ENCODE measurements at places on chromosomes 2 and 18. TPM values are rescaled to one million over a fixed set of nuclear protein-coding genes. Genes with fewer than 3 reads are reported as not detected.

The TMEM247 gene
- total RNA-seq, result not detected

DNA sequence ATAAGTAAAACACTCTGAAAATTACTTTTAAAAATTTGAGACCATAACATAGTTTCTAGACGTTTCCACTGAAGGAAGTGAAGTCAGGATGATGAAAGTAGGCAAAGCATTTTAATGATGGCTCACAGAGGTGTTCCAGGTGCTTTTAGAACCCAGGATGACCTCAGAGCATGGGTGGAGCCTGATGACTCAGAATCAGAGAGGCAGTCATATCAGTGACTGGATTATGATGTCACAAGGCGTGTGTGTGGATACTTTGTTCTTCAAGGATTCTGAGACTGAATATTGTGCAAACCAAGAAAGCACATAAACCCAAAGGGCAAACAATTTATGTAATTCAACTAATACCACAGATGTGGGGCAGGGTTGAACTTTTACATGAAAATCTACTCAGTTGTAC lies 208.0 kb upstream of the FBXO11 start:
- no peak for DNase-seq

DNA sequence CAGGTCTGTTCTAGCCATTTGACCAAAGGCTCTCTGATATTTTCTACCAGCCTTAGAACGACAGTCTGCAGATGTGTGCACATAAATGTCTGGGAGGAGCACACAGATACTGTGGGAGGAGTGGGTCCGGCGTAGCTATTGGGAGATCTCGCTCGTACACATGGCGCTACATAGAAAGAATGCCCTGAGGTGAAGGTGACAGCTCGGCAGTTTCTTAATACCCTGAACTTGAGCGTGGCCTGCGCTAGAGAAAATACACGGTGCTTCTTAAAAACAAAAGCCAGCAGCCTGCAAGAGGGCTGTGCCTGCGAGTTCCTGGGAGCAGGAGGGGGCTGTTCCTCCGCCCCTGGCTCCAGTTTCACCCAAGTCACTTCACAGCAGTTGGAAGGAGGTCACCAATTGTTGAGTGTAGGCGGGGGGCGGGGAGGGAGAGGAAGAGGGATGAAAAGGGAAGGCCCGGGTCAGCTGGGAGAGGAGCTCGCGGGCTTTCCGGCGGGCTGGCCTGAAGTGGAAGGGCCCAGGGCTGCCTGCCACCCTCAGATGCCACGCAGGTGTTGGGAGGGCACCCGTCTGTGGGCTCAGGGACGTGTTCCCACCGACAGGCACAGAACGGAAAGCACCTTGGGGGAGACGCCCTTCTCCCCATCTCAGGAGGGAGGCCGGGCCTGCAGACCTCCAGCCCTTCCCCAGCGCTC lies 124.7 kb upstream of the ZNF516 start:
- peak; percentile 58 for DNase-seq

The UGT1A8 gene
- total RNA-seq, result not detected

The SKOR2 gene
- total RNA-seq, result 1.4 TPM

- no peak for DNase-seq
Observed at GRCh38 chr18:13521418-13521817, 204.9 kb downstream of the FAM210A start.

- DNase-seq, result no peak
Observed at GRCh38 chr2:96526615-96527285, 9.8 kb upstream of the ARID5A start.

DNA sequence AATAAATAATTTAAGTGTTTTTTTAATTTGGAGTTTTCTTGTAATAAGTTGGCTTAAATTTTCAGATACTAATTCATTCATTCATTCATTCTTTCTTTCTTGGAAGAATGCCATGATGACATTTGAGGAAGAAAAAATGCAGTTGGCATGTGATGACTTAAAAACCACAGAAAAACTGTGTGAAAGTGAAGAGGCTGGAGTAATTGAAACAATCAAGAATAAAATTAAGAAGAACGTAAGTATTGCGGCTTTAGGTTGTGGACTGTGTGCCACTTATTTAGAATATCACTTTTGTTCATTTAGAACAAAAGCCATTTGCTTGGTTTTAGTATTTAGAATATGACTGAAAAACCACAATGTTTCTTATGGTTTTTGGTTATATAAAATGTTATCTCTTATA lies 51.4 kb downstream of the TTC39C start:
- no peak for DNase-seq

- no peak for DNase-seq
Observed at GRCh38 chr2:201707753-201708152, 9.3 kb upstream of the MPP4 start.

DNA sequence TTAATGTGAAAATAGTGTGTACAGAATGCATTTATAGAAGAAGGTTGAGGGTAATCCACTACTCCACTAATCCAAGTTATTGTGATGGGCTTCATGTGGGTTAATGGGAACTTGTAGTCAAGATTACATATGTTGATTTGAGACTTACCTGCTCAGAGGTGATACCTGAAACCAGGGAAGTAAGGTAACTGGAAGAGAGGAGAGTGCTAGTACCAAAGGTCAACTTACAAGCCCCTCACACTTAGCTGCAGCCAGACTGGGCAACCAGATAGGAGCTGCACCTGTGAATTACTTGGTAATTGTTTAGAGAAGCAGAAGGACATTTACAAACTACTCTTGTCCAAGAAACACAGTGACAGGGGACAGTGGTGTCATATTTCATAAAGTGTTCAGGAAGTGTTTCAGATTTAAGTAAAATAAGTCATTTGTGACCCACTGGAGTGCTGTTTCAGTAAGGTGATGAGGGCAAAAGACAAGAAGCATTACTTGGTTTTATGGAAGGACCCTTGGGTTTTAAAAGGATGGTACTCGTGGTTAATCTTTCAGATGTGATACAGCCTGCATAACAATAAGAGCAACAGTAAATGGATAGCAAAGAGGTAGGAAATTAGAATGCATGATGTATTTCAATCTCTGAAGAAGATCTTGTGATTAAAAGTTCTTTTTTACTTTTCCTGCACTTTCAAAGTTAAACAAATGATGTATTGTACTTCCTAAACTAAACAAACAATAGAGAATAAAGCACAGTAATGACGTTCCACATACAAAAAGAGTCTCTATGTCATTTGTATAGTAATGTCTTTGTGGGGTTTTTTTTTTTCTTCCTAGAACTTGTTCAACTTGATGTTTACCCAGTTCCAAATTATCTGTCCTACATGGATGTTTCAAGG lies 189.3 kb downstream of the PHLPP1 start:
- no peak for DNase-seq

The SERPINB11 gene
- total RNA-seq, result not detected

The WDR12 gene
- total RNA-seq, result 71.1 TPM

DNA sequence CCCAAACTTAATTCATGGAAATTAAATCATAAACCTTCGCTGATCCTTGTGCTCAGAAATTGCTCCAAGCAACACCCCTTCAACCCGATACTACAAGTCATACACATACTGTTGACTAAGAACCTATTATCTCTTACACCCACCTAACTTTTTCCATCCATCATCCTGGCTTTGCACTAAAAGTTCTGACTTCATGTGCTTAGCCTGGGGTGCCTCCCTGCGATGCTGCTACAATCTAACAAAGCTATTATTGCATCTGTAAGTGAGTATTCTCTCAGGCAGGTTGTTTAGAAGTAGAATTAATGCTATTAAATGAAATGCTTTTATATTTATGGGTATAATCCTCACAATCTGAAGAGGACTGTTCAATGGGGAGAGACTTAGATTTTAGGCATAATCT lies 619.8 kb downstream of the CCDC85A start:
- no peak for DNase-seq

GRCh38 chr2:159051661-159052060 lies 83.2 kb downstream of the TANC1 start:
- no peak for DNase-seq

DNA sequence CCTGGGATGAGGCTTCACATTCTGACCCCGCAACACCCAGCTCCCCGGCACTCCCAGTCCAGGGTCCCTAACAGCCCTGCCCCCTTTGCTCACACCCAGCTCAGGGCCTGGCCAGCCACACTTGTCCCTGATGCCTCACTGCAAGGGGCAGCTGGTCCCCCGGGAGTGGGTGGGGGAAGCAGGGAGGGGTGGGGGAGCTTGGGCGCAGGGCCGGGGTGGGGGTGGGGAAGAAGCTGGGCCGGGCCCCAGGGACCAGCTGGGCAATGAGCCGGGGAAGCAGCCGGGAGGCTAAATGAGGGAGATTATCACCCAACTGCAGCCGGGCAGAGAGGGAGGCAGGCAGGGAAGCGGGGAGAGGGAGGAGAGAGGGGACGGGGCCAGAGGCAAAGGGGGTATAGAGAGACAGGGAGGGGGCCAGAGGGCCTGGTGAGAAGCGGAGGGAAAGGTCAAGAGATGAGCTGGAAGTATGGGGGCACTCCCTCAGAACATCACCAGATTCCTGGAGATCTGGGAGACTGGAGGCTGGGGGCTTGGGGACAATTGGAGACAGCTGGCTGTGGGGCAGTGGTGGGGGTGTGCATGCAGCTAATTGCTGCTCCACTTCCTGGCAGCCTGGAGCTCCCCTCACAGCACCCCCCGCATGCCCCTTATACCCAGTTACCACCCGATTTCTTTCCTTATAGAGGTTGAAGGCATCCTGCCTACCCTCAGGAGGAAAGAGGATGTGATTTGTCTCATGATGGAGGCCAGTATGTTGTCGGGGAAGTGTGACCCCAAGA lies 2.5 kb upstream of the ASIC4 start:
- DNase-seq, result no peak

GRCh38 chr18:79182047-79182713 lies 113.0 kb downstream of the ATP9B start:
- no peak for DNase-seq

- DNase-seq, result no peak
Observed at GRCh38 chr2:23546913-23547312, 161.9 kb downstream of the KLHL29 start.

GRCh38 chr2:72117718-72118117 lies 29.9 kb downstream of the CYP26B1 start:
- DNase-seq, result no peak

The ZNF24 gene
- 89.3 TPM for total RNA-seq

GRCh38 chr2:161044095-161044865 lies 115.9 kb upstream of the TANK start:
- DNase-seq, result no peak

The MRO gene
- 0.23 TPM for total RNA-seq

The LOXHD1 gene
- not detected for total RNA-seq

GRCh38 chr2:143433251-143433650 lies 304.0 kb downstream of the ARHGAP15 start:
- DNase-seq, result no peak

GRCh38 chr2:137231628-137232027 lies 466.3 kb downstream of the THSD7B start:
- DNase-seq, result no peak

- DNase-seq, result no peak
Observed at GRCh38 chr2:24492421-24493279, 1.6 kb downstream of the NCOA1 start.

The COLEC11 gene
- not detected for total RNA-seq

The GKN1 gene
- not detected for total RNA-seq

The PLEKHM3 gene
- 6.9 TPM for total RNA-seq

DNA sequence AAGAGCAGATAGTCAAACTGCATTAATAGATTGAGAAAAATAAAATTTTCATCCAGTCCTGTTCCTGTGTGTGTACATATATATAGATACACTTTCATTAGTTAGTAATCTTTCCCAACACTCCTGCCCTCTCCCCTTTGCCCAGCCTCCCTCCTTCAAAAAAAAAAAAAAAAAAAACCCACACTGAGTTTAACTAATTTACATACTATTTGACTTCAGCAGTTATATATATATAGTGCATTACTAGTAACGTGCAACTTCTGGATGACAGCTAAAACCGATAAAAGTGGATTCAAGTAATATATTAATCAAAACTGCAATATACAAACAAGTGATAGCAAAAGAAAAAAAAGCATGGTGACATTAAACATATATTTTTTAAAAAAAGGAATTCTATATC lies 1.4 kb downstream of the FIGN start:
- DNase-seq, result no peak

GRCh38 chr2:94872676-94873361 lies 1.6 kb downstream of the TEKT4 start:
- no peak for DNase-seq

The CAD gene
- total RNA-seq, result 117 TPM

- DNase-seq, result no peak
Observed at GRCh38 chr2:109386004-109386695, 227.6 kb downstream of the SEPTIN10 start.

GRCh38 chr2:11579867-11580659 lies 46.2 kb downstream of the GREB1 start:
- DNase-seq, result no peak

DNA sequence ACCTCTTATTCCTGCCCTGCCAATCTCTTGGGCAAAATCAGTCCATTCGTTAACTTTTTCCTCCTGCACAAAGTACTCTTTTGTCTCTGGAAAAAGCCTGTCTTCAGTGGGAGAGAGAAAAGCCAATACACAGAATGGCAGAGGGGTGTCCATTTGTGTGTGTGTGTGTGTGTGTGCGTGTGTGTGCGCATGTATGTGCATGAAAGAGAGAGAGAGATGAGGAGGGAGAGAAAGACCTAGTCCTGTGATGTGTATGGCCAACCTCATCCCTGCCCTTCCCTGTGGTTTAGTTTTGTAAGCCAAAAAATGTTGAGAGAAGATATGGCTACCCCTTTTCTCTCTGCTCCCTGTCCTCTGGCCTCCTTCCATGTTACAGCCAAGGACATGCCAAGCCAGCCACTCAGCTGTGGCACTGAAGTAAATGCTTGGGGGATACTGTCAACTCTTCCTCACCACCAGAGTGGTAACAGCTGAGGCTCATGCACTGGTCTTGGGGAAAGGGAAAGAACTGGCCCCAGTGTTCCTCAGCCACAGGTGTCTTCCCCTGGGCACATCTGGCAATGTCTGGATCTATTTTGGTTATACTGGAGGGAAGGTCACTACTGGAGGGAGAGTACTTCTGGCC lies 10.6 kb downstream of the SLC4A5 start:
- no peak for DNase-seq

DNA sequence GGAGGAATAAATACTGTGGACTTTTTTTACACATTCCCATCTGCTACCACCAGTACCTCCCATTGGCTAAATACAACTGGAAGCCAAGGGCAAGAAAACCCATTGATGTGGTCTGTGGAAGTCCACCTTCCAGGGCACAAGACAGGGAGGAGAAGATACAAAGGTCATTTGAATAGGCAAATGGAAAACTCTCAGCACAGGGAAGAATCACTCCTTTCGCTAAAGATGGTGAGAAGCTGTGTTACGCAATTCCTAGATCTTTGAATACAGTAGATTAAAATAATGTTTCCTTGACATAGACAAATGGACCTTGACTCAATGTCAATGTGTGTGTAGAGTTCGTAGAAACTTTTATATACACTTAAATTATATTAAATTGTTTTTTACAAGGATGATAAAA lies 70.9 kb upstream of the ERBB4 start:
- no peak for DNase-seq

DNA sequence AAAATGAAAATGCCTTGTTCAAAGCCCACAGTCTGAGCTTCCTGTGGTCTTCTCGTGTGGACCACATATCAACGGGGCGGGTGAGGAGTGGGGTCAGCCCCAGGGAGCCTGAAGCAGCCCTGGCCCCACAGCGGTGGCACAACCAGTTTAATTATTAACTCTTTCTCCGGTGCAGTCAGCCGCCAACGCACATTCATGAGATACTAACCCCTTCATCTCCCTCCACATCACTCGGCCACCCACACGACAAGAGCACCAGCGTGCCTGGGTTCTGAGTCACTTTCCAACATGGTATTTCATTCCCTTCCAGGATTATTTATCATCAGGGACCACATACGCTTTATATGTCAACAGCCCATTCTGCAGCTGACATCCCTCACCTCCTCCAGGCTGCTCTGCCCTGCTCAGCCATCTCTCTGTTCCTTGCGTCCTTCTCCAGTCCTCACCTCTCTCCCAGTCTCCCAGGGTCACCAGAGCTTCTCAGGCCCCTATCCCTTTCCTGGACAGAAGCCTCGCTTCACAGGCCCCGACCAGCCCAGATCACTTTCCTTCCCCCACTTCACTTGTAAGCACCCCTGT lies 48.0 kb upstream of the ID2 start:
- no peak for DNase-seq

The PDE1A gene
- total RNA-seq, result 27.4 TPM
